Fibroblast of skin of right quadriceps (primary cell): ENCODE measurements at places on chromosomes 11 and 22.

DNA sequence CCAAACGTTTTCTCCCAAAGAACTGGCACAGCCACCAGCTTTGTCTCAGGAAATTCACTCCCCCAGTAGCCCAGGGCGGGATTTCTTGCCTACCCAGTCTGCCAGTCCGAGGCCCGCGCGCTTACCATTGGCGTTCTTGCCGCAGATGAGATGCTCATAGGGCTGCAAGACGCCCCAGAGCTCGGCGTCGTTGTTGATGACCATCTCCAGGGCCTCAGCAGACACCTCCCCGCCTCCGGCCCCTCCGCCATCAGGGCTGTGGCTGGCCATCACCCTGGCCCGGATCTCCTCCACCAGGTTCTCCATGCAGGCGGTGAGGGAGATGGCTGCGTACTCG is 1.3 kb downstream of the ABTB2 start:
- DNase-seq = no peak

DNA sequence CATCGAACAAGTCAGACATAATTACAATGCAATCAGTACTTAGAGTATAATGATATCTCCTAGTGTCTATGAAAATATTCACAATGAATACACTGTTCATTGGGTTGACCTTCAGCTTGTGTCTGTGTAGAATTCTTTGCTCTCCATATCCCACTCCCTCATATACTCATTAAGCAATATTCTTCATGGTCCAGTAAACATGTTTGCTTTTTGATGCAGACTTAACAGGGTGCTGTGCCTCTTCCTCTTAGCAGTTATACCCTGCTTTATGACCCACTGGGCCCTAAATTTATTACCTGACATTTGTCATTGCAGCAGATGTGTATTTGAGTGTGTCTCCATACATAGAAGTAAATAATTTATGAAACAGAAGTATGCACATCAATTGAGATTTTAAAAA is 352.5 kb upstream of the CCDC179 start:
- no peak for DNase-seq

GRCh38 chr11:494761-495536 is 12.1 kb downstream of the RNH1 start:
- DNase-seq = no peak

DNA sequence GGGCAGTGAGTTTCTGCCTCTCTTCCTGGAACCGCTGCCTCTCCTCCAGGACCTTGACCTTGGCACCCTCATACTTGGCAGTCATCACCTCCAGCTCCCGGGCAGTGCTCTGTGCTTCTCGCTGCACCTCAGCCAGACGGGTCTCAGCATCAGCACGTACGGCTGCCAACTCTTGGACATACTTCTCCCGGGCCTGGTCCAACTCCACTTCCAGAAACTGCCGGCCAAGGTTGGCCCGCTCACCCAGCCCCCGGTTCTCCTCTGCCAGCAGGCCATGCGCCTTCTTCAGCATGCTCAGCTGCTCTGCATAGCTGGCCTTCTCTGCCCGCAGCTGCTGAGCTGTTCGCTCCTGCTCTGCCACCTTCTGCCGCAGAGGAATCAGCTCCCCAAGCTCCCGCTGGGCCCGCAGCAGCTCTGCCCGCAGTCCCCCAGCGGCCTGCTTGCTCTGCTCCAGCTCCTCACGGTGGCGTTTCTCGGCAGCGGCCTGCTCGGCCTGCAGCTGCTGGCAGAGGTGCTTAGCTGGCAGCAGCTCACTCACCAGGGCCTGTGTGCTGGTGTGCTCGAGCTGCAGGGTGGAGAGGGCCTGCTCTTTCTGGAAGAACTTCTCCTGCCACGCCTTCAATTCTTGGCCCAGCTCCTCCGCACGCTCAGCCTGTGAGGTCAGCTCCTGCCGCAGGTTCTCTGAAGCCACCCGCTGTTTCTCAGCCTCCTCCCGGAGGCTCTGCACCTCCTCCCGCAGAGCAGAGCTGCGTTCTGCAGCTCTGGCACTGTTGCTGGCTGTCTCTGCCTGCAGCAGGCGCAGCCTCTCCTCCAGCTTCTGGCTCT is 14.4 kb downstream of the IL18BP start:
- peak; percentile 66 for DNase-seq

- DNase-seq = no peak
These were observed 292.0 kb downstream of the TBC1D22A start for GRCh38 chr22:47054231-47055072.

- no peak for DNase-seq
These were observed 8.1 kb downstream of the ALDH3B2 start for GRCh38 chr11:67666303-67666645.

DNA sequence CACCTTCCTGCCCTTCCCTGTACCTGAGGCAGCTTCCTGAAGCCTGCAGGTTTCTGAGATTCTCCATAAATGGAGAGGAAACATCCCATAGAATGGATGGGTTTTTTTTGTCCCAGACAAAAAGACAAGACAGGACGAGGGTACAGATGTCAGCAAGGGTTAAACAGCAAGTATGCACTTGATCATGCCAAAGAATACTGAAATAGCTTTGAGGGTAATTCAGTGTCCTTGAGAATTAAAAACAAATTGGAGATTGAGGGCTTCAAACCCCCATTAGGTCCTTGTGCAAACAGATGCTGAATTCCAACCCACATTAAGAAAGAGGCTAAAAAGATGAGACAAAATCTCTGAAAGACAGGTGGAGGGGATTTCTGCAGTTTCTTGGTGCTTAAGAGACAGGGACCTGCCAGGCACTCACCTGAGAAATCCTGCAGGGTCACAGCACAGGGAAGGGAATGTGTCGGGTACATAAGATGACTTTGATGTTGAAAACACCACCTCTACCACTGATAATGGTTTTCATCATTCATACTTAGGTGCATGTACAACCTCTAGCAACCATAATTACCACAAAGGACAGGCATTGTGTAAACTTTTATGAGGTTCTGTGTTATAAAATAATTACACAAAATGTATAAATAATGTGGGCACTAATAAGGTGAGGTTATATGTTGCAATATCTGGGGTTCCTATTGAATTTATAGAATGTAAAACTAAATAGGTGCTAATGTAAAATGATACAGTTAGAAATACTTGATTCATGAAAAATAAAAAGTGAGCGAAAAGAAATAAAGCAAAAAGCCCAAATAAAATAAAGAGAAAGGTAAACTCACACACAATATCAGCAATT is 107.1 kb upstream of the TOP3B start:
- no peak for DNase-seq

GRCh38 chr11:35173616-35174566 is 34.9 kb downstream of the CD44 start:
- DNase-seq = no peak

DNA sequence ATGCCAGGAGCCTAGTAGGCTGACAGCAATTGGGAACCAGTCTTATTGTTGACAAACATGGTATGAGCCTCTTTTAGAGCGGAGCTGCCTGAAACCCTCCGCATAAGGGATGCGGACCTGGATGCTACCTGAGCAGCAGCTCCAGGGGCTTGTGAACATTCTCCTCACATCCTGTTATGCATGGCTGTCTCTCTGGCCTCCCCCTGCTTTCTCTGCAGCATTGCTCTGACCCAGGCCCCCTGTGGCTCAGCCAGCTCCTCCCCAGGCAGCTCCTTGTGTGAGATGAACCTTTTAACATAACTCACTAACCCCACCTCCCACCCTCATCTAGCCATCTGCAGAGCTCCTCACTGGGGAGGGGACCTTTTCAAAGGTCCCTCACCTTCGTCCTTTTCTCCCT is 6.0 kb downstream of the BMAL1 start:
- DNase-seq = no peak

DNA sequence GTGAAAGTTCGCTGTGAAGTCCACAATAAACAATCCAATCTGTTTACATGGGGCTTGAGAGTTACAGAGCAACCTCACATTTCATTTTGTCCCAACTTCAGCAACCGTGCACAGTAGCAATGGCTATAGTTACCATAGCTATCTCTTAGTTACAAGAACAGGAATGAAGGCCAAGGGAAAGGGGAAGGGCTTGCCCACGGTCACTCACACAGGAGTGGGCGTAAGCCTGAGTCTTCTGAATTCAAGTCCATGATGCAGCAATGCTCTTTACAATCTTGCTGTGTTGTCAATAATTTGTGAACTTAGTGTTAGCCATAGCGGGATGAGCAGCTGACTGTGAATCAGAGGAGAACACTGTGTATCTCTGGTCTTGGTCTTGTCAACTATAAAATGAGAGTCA is 102.9 kb downstream of the ADAMTS15 start:
- DNase-seq = no peak

DNA sequence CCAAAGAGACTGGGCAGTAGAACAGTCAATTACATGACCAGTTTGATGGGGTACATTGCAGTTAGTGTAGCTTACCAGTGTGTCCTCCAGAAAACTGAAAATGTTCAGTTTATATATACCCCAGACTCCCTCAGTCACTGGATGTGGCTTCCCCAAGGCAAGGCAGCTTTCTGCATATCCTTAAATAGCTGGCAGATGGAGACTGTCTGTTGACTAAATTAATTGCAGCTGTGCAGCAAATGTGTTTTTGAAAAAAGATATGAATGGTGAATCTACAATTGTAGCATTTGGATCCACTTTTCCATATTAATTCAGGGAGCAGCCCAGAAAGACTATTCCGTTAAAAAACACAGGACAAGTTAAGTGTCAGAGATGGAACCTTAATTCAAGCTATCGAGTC is 565.1 kb upstream of the CCDC179 start:
- peak; percentile 60 for DNase-seq

GRCh38 chr11:110173811-110174644 is 80.8 kb downstream of the ZC3H12C start:
- peak; percentile 58 for DNase-seq

- no peak for DNase-seq
These were observed 26.6 kb downstream of the SHANK3 start for GRCh38 chr22:50699001-50699755.

DNA sequence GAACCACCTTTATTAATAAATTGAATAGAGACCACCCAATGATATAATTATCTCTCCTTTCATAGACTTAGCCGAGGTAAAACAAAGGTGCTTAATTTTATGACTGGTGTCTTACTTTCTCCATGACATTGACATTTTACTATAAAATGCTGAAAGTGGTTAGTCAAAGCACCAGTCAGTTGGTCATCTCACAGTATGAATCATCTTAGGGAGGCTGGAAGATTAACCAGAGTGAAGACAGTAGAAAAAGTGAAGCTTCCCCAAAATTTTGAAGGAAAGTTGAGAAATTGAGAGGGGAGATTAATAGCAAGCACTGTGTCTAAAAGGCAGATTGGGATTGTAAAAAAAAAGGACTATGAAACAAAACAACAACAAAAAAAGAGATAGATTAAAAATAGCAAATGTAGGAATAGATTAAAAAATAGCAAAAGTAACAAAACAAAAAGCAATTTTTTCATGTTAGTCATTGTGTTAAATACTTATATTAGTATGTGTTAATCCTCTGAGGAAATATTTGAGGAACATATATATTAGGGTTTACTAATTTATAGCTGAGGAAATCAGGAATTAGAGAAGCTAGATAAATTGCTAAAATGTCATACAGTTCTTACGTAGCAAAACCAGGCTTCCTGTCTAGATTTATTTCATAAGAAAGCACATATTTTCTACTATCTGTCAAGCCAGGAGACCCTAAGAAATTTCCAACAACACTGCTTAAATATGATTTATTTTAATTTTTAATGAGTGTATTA is 557.3 kb upstream of the ANO5 start:
- no peak for DNase-seq

GRCh38 chr11:19931141-19931770 is 218.6 kb downstream of the NAV2 start:
- DNase-seq = peak; percentile 87

- DNase-seq = peak; percentile 66
These were observed 54.5 kb upstream of the RRAS2 start for GRCh38 chr11:14413307-14414069.
